Myometrial cell (primary cell): ENCODE measurements at places on chromosomes 13 and 19. TPM values are rescaled to one million over a fixed set of nuclear protein-coding genes. Genes with fewer than 3 reads are reported as not detected.

Gene CEACAM21
- total RNA-seq: not detected in 2 replicates

Gene RASIP1
- 4.1 and 6.3 TPM in 2 replicates for total RNA-seq

Gene C1QTNF9
- not detected in 2 replicates for total RNA-seq

Gene LNX2
- 3.4 and 3.5 TPM in 2 replicates for total RNA-seq

Gene KPTN
- 5.5 and 8.1 TPM in 2 replicates for total RNA-seq

Gene CEACAM18
- total RNA-seq: not detected in 2 replicates

Gene SBK3
- 0.58 TPM in 1 of 2 replicates, not detected in the other for total RNA-seq

Gene NLRP13
- total RNA-seq: not detected in 2 replicates

Gene MEIOSIN
- not detected in 2 replicates for total RNA-seq

Gene ACP5
- not detected in 2 replicates for total RNA-seq

Gene SSC5D
- 2.3 and 6.7 TPM in 2 replicates for total RNA-seq

Gene ACTMAP
- 2.0 and 4.4 TPM in 2 replicates for total RNA-seq

Gene DCLK1
- total RNA-seq: 0.29 and 1.2 TPM in 2 replicates

Gene KLK3
- not detected in 2 replicates for total RNA-seq

Gene OPA3
- 6.1 and 14.7 TPM in 2 replicates for total RNA-seq

Gene PDX1
- not detected in 2 replicates for total RNA-seq

Gene CBARP
- total RNA-seq: 3.0 and 7.2 TPM in 2 replicates

Gene KIR2DL4
- total RNA-seq: not detected in 2 replicates

Gene TNFSF9
- total RNA-seq: 1.2 and 1.6 TPM in 2 replicates

Gene RFXANK
- total RNA-seq: 68.6 and 102 TPM in 2 replicates

Gene PABPC3
- under 0.01 TPM in 1 of 2 replicates, not detected in the other for total RNA-seq

Gene ICAM4
- total RNA-seq: 1.6 and 4.0 TPM in 2 replicates

Gene CCL25
- not detected in 2 replicates for total RNA-seq

Gene ABHD13
- 4.6 and 6.0 TPM in 2 replicates for total RNA-seq

Gene EFNA2
- not detected in 2 replicates for total RNA-seq

Gene PCDH9
- 3.7 TPM in 2 replicates for total RNA-seq

Gene ZNF829
- total RNA-seq: 1.9 and 2.3 TPM in 2 replicates

Gene IL4I1
- total RNA-seq: not detected in 2 replicates

Gene RTBDN
- not detected in 2 replicates for total RNA-seq

Gene LRRC63
- total RNA-seq: not detected in 2 replicates

Gene ZNF613
- 3.7 and 8.1 TPM in 2 replicates for total RNA-seq

Gene ZNF555
- 2.0 and 2.3 TPM in 2 replicates for total RNA-seq

Gene MFSD12
- 107 and 146 TPM in 2 replicates for total RNA-seq

Gene CEBPA
- total RNA-seq: not detected in 2 replicates

Gene SPRY2
- 7.2 and 8.0 TPM in 2 replicates for total RNA-seq

Gene DNMT1
- 81.2 and 82.7 TPM in 2 replicates for total RNA-seq
